ENCODE measurements at places on chromosomes 3 and 15.

GRCh38 chr15:89457086-89457485 is 39.3 kb downstream of the RHCG start:
- no peak for DNase-seq

GRCh38 chr3:124582621-124583395 is 147.4 kb upstream of the UMPS start:
- DNase-seq = no peak

- DNase-seq = no peak
Observed at GRCh38 chr15:70602834-70603560, 160.4 kb downstream of the UACA start.

DNA sequence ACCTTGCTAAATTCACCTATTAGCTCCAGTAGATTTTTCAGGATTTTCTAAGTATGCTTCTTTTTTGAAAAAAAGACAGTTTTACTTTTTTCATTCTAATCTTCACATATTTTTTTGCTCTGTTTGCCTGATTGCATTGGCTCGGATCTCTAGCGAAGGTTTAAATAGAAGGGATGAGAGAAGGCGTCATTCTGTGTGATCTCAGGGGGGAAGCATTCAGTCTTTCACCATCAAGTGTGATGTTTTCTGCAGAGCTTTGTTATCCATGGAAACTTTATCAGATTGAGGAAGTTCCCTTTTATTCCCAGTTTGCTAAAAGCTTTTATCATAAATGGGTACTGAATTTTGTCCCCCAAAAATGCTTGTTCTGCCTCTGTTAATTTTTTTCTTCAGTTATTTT is 120.3 kb downstream of the LRRK1 start:
- DNase-seq = no peak

DNA sequence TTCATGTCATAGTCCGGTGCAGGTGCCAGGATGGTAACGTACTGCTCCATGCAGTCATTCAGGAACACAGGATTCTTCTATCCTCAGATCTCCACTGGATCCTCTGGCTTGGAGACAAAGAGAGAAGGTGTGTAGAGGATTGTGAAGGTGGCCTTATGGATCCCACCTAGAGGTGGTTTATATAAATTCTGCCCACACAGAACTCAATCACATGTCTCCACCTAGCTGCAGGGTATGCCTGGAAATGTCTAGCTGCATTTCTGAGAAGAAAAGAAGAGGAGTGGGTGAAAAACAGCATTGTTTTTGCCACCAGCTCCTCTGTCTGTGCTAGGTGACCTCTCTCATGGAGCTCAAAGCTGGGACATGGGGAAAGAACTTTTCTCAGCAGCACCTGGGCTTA is 478.7 kb downstream of the PDCD6IP start:
- no peak for DNase-seq

DNA sequence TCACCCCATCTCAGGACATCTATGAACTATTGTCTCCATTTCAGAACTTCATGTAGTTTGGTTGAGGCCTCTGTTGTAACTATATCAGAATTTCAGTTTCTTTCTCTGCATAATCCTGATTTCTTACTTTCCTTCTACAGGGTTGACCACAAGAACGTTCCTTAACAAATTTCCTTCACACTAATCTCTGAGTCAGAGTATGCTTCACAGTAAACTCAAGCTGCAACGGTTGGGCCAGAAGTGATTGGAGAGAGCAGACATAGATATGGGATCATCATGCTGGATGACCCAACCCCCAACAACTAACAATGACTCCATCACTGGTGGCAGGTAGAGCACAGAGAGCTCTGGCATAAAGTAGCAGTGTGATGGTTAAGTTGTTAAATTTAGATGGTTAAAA is 128.8 kb upstream of the OSTN start:
- DNase-seq = no peak

GRCh38 chr15:65146438-65146837 is 12.8 kb upstream of the PDCD7 start:
- DNase-seq = no peak

DNA sequence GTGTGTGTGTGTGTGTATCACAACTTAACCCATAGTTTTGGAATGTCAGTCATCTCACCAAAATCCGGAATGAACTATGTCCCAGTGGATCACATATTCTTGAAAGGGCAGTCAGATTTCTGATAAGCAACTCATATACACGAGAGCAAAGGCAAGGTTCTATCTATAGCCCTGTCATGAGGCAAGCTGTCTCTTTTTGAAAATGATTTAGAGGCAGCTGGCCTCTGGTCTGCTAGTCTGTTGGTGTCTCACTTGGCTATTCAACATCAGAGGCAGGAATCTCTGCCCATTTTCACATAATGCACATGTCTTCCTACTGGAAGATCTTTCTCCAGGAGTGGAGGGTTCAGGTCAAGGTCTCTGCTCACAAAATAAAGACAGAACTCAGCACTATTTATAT is 79.8 kb downstream of the CNTN6 start:
- no peak for DNase-seq

DNA sequence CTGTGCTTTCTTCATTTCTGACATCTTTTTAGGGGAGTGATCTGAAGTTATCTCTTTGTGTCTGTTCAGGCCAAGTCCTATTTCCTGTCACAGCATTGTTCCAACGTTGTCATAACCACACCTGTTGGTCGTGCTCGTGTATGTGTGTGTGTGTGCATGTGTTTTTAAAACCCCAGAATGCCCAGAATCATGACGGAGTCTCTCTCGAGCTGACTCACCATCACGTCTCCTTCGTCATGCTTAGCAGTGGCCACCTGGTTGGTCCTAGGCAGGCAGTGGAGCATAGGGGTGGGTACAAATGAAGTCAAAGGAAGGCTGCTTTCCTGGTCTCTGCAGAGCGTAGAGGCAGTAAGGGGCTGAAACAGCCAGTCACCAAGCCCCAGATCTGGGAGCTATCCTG is 126.8 kb upstream of the ABHD17C start:
- no peak for DNase-seq

DNA sequence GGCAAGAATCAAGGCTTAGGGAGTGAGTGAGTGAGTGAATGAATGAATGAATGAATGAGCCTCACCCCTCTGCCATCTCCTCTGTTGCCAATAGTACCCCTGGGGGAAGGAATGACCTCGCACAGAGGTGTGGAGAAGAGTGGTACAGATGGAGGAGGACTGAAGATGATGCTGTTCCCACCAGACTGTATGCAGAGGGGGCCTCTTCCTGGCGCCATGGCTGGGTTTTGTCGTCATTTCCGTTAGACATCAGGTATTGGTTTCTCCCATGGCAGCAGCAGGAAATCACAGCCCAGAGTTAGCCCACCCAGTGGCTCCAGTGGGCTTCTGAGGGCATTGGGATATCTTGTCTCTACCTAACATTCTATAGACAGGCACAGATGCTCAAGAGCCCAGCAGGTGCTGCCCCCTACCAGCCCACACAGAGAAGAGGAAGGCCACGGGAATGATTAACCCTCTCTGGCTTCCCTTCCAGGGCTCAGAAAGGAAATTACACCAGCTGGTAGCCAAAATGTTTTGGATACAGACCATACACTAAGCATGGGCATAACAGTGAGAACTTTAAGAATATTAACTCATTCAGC is 109.8 kb upstream of the SLC6A11 start:
- no peak for DNase-seq

DNA sequence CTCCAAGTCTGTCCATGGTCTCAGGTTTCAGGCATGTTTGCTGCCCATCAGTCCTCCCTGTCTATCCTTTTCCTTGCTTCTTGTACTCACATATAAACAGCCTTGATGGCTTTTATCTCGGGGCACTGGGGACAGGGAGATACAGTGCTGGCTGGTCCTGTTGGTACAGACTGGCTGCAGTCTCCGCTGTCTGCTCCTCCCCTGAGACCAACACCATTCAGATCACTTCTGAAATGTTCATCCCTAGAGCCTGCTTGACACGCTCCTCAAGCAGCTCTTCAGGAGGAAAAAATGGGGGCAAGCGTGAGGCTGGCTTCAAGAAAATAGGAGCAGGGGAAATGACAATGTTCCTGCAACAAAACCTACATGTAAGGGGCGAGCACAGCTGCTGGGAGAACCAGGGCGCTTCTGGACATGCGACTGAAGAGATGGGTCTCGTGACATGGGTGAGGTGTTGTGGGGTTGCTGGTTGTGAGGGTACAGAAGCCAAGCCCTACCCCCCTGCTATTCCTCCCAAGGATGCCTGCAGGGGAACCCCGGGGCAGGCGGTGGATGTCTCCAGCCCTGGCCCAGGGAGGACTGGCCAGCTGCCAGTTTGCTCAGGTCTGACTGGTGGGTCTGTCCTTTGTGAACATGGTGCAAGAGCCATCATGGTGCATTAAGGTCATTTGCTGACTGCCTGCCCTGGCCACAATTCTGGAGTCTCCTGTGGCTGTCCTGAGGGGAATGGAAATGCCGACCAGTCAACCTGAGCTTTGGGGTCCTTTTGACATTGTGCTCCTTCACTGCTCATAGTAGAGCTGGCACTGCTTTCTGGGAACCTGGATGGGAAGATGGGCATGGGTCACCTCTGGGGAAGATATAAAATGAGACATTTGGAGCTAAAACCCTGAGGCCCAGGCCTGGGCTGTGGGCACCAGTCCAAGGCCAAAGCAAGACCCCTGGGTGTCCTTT is 40.1 kb downstream of the KY start:
- no peak for DNase-seq

GRCh38 chr3:197203714-197204146 is 94.7 kb downstream of the DLG1 start:
- no peak for DNase-seq

DNA sequence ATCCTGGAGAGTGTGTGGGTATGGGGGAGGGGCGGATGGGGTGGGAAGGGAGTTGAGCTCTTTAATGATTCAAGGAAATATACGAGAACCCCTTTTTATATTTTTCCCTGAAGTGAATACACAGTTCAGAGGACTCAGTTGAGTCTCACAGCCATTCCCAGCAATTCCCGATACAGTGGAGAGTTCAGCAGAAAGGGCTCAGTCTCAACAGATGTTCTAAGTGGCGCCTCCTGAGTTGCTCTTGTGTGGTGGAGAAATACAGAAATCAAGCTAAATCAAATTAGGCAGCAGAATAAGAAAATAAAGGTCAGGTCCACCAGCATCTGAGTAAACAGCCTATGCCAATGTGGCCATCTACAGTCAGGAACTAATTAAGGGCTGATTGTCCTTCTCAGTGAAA is 372.1 kb downstream of the NR2F2 start:
- DNase-seq = no peak

- no peak for DNase-seq
Observed at GRCh38 chr15:70091726-70092463, 5.8 kb downstream of the TLE3 start.

DNA sequence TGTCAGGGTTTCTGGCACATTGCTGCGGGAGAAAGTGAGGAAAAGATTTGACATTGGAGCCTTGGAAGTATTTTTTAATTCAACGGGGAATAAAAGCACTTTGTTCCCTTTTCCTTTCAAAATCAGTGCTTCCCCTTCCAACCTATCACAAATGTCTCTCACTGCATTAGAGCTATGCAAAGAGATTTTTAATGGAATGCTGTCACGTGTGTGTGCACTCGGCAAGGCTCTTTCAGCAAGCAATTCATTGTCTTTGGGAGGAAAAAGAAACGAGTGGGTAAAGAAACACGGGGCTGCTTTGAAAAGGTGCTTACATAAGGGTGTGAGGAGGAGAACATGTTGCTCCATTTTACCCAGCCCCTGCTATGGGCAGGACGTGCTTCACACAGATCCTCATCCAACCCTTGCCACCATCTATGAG is 490.4 kb upstream of the PROK2 start:
- DNase-seq = no peak

- DNase-seq = no peak
Observed at GRCh38 chr3:130626049-130626448, 109.1 kb downstream of the COL6A6 start.

GRCh38 chr15:39194106-39194830 is 386.6 kb upstream of the THBS1 start:
- no peak for DNase-seq

GRCh38 chr15:66952756-66953522 is 112.5 kb upstream of the SMAD3 start:
- DNase-seq = no peak

GRCh38 chr15:39852250-39852649 is 67.8 kb downstream of the GPR176 start:
- no peak for DNase-seq

GRCh38 chr3:139630542-139630941 is 47.2 kb downstream of the NMNAT3 start:
- no peak for DNase-seq

- DNase-seq = no peak
Observed at GRCh38 chr3:188124184-188124583, 29.8 kb upstream of the LPP start.

- DNase-seq = no peak
Observed at GRCh38 chr15:87193481-87193880, 1063.1 kb downstream of the NTRK3 start.

- DNase-seq = no peak
Observed at GRCh38 chr3:50242851-50243542, 7.0 kb downstream of the GNAI2 start.

- DNase-seq = no peak
Observed at GRCh38 chr3:127325629-127325961, 37.7 kb upstream of the PRR20G start.

- no peak for DNase-seq
Observed at GRCh38 chr15:77521206-77521605, 100.5 kb downstream of the HMG20A start.

- DNase-seq = no peak
Observed at GRCh38 chr3:101803939-101804338, 24.9 kb downstream of the NXPE3 start.

DNA sequence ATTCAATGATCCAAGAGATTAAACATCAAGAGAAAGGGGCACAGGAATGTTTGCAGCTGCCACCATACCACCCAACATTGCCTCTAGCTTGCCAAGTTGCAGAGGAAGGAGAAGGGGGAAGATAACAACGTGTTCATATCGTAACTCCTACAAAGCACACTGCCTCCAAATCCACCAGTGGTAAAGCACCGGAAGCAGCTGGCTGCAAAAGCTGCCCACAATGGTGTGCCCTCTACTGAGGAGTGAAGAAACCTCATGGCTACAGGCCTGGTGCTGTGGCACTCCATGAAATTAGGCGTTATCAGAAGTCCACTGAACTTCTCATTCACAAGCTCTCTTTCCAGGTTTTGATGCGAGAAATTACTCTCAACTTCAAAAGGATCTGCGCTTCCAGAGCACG is 263.9 kb upstream of the STT3B start:
- no peak for DNase-seq

DNA sequence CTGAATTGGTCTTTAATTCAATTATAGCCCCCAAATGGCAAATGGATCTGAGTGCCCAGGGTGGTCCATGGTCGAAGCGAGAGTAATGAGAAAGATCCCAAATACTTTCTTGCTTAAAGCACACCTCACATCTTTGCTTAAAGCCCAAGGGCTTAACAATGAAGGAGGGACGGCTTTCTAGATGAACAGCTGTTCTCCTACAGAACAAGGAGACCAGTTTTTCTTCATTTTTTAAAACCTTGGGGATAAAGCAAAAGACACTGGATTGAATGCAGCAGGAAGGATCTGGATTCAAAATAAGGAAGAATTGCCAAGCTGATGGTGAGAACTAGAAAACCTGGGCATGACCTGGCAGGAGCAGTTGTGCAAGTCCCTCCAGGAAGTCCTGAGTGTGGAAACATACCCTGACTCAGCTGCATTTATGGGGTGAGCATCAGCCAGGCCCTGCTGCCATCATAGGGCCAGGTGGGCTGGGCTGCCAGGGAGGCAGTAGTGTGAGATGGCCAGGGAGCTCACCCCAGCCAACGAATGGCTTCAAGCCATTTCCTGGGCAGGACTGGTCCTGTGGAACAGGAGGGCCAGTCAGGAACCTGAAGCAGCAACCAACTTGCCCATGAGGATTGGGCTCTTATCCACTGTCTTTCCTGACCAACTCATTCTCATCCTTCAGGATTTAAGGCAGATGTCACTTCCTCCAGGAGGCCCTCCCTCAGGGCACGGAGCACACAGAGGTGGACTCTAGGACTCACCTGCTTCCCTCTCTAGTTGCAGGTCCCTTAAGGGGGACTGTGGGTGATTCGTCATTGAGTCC is 18.4 kb upstream of the RHCG start:
- DNase-seq = no peak

All from activated T-cell treated with anti-CD3 and anti-CD28 coated beads for 4 hours (primary cell).